ENCODE measurements at places on chromosomes 2 and 18. TPM values are rescaled to one million over a fixed set of nuclear protein-coding genes. Genes with fewer than 3 reads are reported as not detected.

Gene MPHOSPH10
- 28.9 TPM for total RNA-seq

Gene EPB41L3
- total RNA-seq = 29.5 TPM

GRCh38 chr18:5630057-5630899 lies 86.5 kb upstream of the EPB41L3 start:
- H3K36me3 ChIP-seq = no peaks in the 10 kb centered on the region
- H3K27me3 ChIP-seq = no peaks in the 10 kb centered on the region
- peak overlapping the region; percentile 59 for H3K4me3 ChIP-seq
- DNase-seq = peak; percentile 68
- peaks cover 5% of the 10 kb centered on the region for H3K4me1 ChIP-seq
- H3K27ac ChIP-seq = peak overlapping the region; percentile 79

DNA sequence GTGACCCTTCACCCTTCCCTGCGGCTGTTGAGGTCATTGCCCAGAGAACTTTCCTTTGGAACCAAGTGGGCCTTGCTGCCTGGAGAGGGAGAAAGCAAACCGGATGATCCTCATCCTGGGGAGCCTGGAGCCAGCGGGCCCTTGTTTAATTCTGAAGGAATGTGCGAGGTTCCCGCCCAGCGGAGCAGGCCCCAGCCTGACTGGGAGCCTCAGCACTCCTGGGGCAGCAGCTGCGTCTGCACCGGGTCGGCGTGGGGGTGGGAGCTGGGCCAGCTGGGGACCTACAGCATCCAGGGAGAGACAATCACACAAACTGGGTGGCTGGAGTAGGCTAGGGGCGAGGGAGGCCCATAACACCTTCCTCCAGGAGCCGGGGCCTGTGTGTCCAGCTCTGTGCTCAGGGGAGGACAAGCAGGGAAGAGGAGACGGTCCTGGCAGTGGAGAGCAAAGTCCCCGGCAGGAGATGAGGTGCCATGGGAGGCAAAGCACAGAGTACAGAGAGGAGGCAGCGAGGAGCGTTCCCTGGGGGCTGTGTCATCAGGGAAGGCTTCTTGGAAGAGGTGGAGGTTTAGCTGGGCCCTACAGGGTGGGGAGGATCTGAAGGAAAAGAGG lies 61.9 kb upstream of the HAAO start:
- no peaks in the 10 kb centered on the region for H3K36me3 ChIP-seq
- H3K4me3 ChIP-seq = no peak overlapping the region
- peak overlapping the region; percentile 79 for H3K27ac ChIP-seq
- no peaks in the 10 kb centered on the region for H3K27me3 ChIP-seq
- DNase-seq = peak; percentile 78

GRCh38 chr2:190235101-190235500 lies 84.5 kb downstream of the HIBCH start:
- no peaks in the 10 kb centered on the region for H3K36me3 ChIP-seq
- H3K27ac ChIP-seq = no peak overlapping the region
- H3K4me1 ChIP-seq = no peaks in the 10 kb centered on the region

GRCh38 chr2:216713691-216714336 lies 18.5 kb upstream of the IGFBP5 start:
- H3K27me3 ChIP-seq = no peaks in the 10 kb centered on the region
- H3K4me3 ChIP-seq = no peak overlapping the region
- DNase-seq = peak; percentile 68
- no peak overlapping the region for H3K27ac ChIP-seq

- H3K36me3 ChIP-seq = no peaks in the 10 kb centered on the region
- no peak overlapping the region for H3K4me3 ChIP-seq
- no peak overlapping the region for H3K27ac ChIP-seq
- H3K27me3 ChIP-seq = no peaks in the 10 kb centered on the region
Measured at GRCh38 chr2:43531251-43531650, 64.6 kb downstream of the THADA start.

All from ovary (tissue), 10 donors.